ENCODE measurements at places on chromosomes 16 and 17.

GRCh38 chr17:21021208-21021803 lies 21.5 kb downstream of the USP22 start:
- no peak for DNase-seq

DNA sequence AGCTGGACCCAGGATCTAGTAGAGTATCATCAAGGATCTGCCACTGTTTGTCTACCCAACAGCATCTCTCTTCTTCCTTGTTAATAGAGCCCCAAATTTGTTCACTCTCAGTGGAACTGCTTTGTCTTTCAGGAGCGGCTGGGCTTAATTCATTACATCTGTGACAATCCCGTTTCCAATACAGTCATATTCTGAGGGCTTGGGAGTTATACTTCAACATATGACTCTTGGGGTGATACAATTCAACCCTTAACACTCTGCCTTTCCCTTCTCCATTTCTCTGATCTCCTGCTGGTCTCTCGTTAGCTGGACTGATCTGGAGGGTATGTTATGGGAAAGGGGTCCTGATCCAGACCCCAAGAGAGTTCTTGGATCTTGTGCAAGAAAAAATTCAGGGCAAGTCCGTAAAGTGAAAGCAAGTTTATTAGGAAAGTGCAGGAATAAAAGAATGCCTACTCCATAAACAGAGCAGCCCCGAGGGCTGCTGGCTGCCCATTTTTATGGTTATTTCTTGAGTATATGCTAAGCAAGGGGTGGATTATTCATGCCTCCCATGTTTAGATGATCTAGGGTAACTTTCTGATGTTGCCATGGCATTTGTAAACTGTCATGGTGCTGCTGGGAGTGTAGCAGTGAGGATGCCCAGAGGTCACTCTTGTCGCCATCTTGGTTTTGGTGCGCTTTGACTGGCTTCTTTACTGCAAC lies 42.4 kb downstream of the IQCK start:
- DNase-seq: no peak

GRCh38 chr17:83162035-83162745 lies 82.8 kb downstream of the METRNL start:
- DNase-seq: no peak

GRCh38 chr17:50626037-50626574 lies 8.6 kb upstream of the ABCC3 start:
- DNase-seq: peak; percentile 35

- no peak for DNase-seq
Measured at GRCh38 chr16:47581114-47581513, 120.0 kb downstream of the PHKB start.

DNA sequence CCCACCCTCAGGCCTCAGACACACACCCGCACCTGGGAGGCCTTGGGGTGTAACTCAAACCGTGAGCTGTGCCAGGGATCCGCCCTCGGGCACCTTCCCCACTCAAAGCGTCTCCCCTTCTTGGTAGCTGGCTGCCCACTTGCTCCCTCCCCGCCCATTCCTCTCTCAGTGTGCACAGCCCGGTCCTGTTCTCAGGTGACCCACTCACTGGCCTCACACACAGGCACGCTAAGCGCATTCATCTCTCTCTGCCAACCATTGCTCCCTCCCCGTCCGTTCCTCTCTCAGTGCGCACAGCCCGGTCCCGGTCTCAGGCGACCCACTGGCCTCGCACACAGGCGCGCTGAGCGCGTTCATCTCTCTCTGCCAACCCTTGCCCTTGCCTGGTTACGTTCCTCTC lies 20.8 kb downstream of the WDR45B start:
- no peak for DNase-seq

DNA sequence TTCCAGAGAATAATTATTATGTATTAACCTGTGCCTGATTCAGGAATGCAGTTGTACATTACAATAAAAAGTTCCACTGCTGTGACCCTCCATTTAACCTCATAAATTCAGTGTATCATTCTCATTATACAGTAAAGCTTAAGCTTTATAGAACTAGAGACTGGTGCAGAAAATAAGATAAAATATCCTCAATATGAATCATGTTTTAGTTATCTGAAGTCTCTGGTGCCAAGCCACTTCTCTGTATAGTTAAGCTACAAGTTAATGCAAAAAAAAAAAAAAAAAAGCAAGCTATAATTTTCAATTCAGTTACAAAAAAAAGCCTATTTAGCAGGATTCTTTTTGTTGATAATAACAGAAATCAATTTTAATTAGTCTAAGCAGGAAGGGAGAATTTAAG lies 22.4 kb upstream of the SMIM36 start:
- no peak for DNase-seq

- DNase-seq: no peak
Measured at GRCh38 chr17:5705876-5706576, 121.7 kb upstream of the NLRP1 start.

GRCh38 chr17:32266389-32267301 lies 1.0 kb downstream of the RHBDL3 start:
- DNase-seq: peak; percentile 8

DNA sequence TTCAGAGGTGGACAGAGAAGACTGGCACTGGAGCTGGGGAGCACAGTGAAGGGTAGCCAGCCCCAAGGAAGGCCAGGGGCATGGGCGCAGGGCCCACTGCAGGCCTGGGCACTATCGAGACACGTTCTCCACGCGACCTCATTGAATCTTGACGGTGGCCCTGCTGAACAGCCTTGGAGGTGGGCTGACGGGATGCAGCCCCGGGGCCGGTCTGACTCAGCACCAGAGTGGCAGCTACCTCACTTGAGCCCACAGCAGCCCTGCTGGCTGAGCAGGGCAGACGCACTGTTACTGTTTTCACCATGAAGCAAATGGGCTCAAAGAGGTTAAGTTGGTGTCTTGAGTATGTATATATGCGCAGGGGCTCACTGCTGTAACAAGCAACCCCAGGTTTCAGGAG lies 78.8 kb upstream of the FOXF1 start:
- DNase-seq: no peak

DNA sequence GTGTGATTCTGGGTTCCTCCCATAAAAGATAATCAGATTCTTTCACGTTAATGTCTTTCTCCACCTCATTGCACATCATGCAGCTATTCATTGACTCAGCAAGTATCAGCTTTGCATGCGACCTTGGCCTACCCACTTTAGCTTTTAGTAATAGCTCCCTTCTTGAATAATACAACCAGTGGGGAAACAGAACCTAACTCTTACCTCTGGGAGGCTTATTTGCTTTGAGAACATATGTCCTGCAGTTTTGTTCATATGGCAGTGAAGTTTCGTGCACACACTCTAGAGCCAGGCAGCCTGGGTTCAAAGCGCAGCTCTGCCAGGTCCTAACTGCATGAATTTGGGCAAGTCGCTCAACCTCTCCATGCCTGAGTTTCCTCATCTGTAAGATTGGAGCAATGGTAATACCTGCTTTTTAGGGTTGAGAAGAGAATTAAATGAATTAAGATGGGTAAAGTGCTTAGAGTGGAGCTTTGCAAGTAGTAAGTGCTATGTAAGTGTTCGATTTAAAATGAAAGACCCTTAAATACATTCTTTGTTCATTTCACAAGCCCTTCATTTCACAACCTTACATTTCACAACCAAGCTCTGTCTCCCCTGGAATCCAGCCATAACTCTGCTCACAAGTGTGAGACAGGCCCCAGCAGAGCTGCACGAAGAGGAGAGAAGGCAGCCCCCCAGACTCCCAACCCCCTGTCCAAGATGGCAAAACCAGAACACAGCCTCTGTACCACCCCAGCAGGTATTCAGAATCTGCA lies 29.3 kb downstream of the MAPT start:
- no peak for DNase-seq

- DNase-seq: no peak
Measured at GRCh38 chr17:50845240-50846147, 10.1 kb downstream of the WFIKKN2 start.

- DNase-seq: no peak
Measured at GRCh38 chr16:82954224-82954929, 327.6 kb downstream of the CDH13 start.

GRCh38 chr17:51319186-51319585 lies 58.8 kb downstream of the UTP18 start:
- no peak for DNase-seq

- DNase-seq: no peak
Measured at GRCh38 chr17:82938873-82939620, 99.2 kb upstream of the ZNF750 start.

DNA sequence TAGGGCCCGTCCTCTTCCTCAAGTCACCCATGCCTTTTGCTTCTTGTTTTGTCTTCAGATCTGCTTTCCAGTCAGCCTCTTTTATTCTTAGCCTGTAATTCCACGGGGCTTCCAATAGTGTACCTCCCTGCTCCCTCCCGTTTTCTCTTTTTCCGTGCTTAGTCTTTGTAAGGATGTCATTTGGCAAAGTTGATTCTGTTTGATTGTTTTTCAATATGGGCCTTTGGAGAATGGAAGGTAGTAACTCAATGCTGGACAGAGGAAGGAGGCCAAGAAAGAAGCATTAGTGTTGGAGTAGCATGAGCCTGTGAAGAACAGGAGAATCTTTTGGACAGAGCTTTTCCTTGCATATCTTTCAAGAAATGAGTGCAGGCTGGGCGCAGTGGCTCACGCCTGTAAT lies 6.5 kb downstream of the WWP2 start:
- no peak for DNase-seq

GRCh38 chr17:42031584-42031983 lies 11.7 kb downstream of the NKIRAS2 start:
- DNase-seq: no peak

DNA sequence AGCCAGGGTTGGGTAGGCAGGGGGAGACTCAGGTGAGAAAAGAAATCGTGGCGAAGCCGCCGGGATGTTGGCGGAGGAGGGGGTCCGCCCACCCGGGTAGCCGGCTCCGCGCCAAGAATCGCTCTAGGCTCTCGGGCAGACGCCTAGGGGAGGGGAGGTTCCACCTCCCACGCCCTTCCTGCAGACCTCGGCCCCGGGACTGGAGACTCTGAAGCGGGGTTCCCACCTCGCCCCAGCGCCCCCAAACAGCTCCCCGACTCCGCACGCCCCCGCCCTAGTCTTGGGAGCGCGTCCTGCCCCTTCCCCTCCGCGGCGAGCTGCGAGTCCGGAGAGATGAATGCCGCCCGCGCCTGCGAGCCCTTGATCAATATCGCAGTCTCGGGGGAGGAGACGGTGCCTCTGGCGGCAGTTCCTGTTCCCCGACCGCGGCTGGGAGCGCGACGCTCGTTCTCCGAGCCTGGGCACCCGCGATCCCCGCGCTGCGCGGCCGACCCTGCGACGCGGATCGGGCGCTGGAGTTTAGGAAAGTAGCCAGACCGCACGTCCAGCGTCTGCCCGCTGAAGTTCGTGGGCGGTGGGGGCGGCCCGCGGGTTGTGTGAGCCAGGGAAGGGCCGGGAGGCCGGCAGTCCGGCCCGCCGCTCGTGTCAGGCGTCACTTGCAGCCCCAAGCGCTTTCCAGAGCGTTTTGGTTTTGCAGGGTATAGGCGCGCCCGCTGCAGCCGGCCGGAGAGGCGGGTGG lies 790 bp downstream of the CRHR1 start:
- peak; percentile 5 for DNase-seq

DNA sequence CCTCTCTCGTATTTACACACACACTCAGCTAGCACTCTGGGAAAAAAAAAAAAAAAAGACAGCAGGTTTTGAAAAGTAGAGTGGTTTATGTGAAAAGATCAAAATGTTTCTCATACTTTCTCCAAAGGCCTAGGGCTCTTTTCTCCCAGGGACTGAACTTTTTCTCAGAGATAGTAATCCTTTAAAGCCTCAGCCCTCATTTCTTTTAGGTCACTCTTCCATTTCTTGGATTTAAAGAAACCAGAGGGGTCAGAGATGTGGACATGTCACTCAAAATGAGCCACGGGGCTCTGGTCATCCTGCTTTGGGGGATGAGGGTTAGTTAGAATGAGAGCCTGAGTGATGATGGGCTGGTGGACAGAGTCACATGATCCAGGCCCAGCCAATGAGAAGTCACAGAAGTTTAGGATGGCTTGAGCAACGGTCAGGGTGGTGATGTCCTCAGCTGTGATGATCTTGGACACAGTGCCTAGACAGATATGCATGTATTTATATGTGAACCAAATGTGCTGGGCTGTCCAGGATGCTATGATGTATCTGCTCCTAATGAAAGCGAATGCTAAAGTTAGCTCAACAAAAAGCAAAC lies 33.7 kb upstream of the AXIN2 start:
- no peak for DNase-seq

DNA sequence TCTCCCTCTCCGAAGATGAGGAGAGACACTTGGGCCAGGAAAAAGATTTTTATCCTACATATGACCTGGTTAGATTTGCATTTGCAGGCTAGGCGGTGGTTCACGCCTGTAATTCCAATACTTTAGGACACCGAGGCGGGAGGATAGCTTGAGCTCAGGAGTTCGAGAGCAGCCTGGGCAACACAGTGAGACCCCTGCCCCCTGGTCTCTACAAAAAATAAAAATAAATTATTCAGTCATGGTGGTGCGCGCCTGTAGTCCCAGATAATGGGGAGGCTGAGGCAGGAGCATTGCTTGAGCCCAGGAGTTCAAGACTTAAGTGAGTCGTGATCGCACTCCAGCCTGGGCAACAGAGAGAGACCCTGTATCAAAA lies 7.9 kb upstream of the THAP11 start:
- no peak for DNase-seq

- no peak for DNase-seq
Measured at GRCh38 chr16:23334457-23334853, 32.4 kb downstream of the SCNN1B start.

DNA sequence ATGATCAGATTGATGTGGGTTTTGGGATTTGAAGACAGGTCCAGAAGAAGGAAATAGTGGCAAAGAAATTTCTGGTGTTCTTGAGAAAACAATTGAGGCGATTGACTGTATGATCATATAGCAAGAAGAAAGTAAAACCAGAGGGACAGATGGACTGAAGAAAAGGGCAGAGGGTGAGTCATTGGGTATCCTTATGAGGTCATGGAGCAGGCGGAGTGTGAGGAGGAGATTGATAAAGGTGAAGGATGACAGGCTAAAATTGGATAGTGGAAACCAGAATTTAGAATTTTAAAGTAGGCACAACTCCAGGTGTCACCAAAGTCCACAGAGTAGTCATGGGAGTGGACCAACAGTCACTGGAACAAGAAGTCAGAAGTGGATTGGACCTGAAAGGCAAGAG lies 1.4 kb upstream of the KRT28 start:
- DNase-seq: no peak

DNA sequence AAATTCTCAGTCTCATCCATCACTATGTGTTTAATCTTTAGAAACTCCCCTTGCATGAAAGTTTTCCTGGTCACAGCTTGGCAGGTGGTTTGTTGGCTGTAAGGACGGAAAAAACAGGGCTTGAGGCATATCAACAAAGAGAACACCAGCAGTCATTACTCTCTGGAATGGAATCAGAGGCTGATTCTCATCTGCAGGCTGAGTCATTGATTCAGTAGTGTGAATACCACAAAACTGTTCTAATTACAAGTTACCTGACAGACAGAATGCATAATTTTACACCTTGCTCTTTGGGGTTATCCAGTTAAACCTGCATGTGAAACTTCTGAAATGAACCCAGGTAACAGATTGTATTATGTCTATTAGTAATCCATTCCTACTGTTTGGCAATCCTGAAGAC lies 11.5 kb upstream of the SLFN12L start:
- no peak for DNase-seq

GRCh38 chr17:49971848-49972485 lies 3.0 kb downstream of the DLX4 start:
- DNase-seq: no peak
